ENCODE measurements at places on chromosomes 12 and 14.

DNA sequence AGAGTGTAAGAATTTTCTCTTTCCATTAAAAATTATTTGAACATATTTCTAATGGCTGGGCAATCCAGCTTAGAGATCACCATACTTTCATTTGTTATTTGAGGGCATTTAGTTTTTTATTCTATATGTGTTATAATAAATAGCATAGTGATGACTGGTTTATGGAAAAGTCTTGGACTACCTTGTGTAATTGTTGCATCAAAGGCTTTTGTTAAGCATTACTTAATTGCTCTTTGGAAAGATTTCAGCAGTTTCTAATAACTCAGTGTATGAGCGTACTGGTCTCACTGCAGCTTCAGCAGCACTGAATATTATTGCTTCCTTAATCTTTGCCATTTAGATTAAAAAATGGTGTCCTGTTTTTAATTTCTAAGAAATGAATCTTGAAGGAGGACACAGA is 22.8 kb downstream of the TMEM19 start:
- no peak for DNase-seq

DNA sequence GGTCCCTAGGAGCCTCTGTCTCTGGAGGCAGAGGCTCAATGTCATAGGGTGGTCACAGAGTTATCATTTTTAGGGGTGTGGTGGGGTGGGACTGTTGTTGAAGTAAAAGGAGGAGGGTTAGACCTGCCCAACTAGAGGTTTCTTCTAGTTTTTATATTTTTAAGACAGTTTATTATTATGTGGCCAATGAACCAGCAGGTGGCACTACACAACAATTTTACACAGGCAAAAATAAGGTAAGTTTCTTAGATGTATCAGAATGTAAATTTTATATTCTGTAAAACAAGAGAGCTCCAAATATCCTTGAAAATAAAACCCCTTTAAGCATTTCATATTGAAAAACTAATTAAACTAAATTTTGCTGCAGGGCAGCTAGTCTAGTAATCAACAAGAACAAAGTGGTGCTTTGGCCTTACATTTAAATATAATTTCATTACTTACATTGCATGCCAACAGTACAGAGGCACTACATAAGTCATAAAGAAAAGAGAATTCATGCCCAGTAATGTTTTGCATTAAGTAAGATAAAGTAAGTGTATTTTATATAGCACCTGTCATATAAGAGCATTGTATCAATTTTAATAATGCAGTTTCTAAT is 22.2 kb upstream of the OVCH1 start:
- DNase-seq, result no peak

DNA sequence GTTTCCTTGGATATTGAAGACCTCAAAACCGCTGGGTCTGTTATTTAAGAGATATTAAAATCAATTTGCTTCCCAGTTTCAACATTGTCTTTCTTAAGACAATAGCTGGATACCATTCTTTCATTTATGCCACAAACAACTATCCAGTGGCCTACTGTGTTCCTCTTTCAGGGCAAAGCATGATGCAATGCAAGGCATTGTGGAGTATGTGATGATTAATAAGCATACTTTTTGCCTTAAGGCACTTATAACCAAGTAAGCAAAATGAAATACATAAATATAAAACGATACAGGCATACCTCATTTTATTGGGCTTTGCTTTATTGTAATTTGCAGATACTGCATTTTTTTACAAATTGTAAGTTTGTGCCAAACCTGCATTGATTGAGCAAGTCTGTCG is 45.5 kb downstream of the SCN8A start:
- DNase-seq, result no peak

DNA sequence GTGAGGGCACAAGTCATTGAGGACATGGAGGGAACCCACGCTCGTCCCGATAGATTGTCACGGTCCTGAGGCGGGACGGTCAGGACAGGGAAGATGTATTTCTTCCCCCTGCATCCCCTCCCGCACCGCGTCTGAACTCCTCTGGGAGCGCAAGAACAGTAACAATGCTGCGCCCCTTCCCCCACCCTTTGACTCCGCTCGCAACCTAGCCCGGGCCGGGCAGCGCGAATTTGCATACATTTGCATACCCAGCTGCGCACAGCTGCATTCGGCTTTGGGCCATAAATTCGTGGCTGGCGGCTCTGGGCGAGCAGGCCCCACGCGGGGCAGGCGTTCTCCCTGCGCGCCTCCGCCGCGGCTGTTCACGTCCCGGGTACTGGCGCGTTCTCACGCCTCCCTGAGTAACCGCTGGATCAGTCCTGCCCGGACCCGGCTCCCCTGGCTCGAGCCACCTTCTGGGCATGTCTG is 29.0 kb upstream of the SMUG1 start:
- DNase-seq, result no peak

- DNase-seq, result no peak
These were observed 1.9 kb downstream of the APEX1 start for GRCh38 chr14:20456971-20457370.

GRCh38 chr14:87492561-87492960 is 500.4 kb downstream of the GALC start:
- DNase-seq, result no peak

DNA sequence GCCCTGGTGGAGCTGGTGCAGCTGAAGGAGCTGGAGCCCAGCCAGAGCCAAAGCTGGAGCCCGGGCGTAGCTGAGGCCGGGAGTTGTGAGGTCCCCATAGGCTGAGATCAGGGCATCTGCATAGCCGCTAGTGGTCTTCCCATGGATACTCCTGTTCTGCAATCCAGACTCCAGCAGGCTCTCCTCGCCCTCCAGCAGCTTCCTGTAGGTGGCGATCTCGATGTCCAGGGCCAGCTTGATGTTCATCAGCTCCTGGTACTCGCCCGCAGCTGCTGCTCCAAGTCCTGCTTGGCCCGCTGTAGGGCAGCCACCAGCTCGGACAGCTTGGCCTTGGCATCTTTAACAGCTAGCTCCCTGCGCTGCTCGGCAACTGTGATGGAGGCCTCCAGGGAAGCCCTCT is 966.1 kb downstream of the FSCB start:
- no peak for DNase-seq

GRCh38 chr12:63354969-63355368 is 204.0 kb upstream of the AVPR1A start:
- DNase-seq, result no peak

DNA sequence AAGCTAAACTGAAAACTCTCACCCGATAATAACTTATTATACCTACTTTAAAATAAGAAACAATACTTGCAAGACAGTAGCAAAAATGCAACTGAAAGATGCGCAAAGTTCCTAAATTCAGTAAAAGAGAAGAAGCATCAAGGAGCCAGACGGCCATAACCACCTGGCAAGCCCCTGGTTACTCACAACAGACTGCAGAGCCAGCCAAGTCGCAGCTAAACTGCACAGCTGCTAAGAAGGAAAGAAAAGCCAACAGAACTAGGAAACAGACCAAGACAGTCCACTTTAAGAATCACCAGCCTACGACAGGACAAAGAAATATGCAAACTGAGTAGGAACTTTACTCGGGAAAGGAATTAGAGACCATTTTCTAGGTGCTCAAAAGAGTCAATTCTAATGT is 127.9 kb downstream of the TMTC1 start:
- no peak for DNase-seq

DNA sequence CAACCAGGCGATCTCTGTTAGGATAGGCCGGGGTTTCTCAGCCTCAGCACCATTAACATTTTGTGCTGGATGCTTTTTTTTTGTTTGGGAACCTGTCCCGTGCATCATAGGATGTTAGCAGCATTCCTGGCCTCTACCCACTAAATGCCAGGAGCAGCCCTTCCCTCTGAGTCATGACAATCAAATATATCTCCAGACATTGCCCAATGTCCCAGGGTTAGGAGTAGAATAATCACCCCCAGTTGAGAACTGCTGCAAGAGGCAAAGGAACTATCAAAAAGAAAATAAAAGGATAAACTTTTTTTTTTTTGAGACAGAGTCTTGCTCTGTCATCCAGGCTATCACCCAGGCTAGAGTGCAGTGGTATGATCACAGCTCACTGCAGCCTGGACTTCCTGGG is 76.0 kb downstream of the ACACB start:
- no peak for DNase-seq

DNA sequence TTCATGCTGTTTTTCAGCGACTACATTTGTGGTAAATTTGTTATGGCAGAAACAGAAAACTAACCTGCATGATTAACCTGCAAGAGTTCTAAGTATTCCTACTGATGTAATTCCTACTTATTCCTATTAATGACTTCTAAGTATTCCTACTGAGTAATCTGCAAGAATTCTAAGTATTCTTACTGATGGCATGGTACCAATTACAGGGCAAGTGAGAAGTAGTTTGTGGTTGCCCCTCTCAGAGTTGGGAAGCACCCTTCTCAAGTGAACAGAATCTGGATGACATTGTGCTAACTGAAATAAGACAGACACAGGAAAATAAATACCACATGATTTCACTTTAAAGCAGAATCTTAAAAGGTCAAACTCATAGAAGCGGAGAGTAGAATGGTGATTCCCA is 100.9 kb upstream of the CPNE8 start:
- no peak for DNase-seq

DNA sequence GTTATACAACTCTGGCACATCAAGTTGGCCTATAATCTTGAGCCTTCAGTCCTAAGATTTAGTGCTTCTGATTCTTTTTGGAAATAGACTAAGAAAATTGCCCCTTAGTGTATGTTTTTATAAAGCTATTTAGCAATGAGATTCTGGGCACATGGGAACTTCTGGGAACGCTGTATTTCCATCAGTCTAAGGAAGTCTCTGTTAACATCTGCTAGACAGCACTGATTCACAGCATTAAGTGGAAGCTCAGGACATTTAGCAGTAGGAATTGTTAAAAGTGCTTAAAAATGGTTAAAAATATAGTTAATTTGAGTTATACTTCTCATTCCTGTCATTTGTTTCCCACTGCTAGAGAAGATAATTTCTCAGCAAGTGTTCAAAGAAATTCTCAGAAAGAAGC is 579.1 kb downstream of the SLC16A7 start:
- no peak for DNase-seq

GRCh38 chr14:96038920-96039632 is at the start of gene C14orf132:
C14orf132 (plus strand) TSS chr14:96039362; CDS start chr14:96039501, 139 bp downstream.
- peak; percentile 50 for DNase-seq

- DNase-seq, result no peak
These were observed 9.3 kb downstream of the PEBP1 start for GRCh38 chr12:118145113-118145797.

GRCh38 chr12:11815397-11815796 is 165.9 kb downstream of the ETV6 start:
- no peak for DNase-seq

- DNase-seq, result no peak
These were observed at the start of gene GZMB for GRCh38 chr14:24634158-24634557. GZMB (minus strand) TSS chr14:24634190; CDS start chr14:24634160, 30 bp downstream.

DNA sequence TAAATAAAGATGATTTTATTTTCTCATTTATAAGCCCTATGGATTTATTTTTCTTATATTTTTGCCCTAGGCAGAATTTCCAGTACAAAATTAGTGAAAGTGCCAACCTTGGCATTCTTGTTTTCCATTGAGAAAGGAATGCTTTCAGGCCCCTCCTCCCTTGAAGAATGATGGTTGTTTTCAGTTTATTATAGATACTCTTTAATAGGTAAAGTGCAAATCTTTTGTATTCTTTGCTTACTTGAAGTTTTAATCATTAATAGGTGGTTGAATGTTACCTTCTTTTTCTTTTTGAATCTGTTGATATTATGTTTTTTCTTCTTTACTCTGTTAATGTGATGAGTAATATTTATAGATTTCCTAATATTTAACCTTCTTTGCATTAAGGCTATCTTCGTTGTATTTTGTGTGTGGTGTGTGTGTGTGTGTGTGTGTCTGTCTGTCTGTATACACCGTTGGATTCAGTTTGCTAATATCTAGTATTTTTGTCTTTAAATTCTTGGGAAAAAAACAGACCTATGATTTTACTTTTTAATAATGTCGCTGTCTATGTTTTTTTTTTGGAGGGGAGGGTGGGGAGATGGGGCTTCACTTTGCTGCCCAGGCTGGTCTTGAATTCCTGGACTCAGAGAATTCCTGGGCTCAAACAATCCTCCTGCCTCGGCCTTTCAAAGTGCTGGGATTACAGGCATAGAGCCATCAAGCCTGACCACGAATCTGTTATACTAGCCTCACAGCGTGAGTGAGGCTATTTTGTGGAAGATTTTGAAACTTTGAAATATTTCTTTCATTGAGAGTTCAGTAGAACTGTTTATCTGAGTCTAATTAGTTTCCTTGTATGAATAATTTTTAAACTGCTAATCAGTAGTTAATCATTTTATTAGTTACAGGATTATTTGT is 13.5 kb downstream of the SRGAP1 start:
- no peak for DNase-seq

- DNase-seq, result no peak
These were observed 20.4 kb downstream of the ACVR1B start for GRCh38 chr12:51971679-51972421.

DNA sequence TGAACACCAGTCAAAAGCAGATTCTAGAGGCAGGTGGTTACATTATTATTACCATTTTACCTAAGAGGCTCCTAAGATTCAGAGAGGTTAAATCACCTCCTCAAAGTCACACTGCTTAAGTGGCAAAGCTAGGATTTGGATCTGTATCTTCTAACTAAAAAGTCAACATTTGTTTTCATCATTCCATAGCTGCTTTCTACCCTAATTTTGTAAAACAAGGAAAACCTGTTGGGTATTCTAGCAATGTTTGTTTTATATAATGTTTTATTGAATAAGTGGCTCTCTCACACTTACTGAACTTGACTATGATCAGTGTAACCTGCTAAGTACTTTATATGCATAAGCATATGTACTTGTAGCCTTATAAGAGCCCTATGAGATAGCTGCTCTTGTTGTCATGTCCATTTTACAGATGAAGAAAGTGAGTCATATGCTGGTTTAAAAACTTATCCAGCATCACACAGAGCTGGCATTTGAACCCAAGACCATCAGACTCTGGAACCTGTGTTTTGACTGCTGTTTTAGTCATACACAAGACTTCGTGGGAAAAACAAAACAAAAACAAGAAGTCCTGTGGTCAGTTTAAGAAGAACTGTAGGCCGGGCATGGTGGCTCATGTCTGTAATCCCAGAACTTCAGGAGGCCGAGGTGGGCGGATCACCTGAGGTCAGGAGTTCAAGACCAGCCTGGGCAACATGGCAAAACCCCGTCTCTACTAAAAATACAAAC is 31.7 kb upstream of the EVL start:
- no peak for DNase-seq

- no peak for DNase-seq
These were observed 4.7 kb upstream of the TTC7B start for GRCh38 chr14:90820958-90821357.

DNA sequence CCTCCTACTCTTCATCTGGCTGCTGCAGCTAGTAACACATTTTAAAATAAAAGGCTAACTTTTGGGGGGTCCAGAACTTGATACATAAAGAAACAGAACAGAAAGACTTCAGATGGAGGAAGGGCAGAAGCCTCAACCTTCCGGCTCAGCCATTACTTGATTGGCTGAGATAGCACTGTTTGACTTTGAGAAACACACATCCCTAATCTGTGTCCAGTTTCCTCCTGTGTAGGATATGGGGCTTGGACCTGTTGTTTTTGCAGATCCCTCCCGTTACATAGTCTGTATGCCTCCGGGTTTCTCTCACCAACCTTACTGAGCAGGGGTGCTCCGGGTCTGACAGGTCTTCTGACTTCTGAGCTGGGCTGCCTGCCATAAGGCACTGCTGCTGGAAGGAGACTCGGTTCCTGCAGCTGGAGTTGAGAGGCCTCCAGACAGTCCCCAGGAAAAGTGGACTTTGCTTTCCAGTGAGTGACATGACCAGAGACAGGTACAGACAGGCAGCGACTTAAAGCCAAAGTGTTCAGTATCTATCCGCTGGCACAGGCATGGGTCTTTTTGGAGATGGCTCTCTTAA is 8.3 kb upstream of the ZNF641 start:
- DNase-seq, result no peak

Data from DMS79 (cell line).